ENCODE measurements at places on chromosomes 2 and 18.
A peak's percentile ranks its signal among the peaks of the same experiment; 100 is the strongest.

DNA sequence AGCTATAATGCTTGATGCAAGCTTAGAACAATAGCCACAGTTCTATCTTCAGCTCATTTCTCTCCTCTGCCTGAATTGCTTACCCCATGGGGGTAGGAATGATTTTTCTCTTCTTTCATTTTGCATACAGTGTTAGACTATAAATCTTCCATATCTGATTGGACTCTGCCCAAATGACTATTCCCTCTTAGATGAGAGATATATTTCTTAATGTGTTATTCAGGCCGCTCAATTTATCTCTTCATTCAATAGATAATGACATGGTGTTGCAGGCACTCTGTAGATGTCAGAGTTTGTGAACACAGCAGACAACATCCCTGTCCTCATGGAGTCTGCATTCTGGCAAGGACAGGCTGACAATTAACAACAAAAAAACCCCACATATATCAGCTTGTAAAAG is 443.7 kb upstream of the CELF4 start:
- DNase-seq, result no peak

- no peak for DNase-seq
Measured at GRCh38 chr2:61439241-61440002, 31.5 kb downstream of the USP34 start.

GRCh38 chr2:129888896-129889295 is 90.6 kb upstream of the RAB6C start:
- DNase-seq, result no peak

- DNase-seq, result no peak
Measured at GRCh38 chr2:41145066-41145465, 693.2 kb upstream of the SLC8A1 start.

- peak; percentile 46 for DNase-seq
Measured at GRCh38 chr2:66434679-66435548, at the start of gene MEIS1. TSS of gene MEIS1 (plus strand) at chr2:66435125. CDS start at chr2:66435857, 732 bp downstream.

- DNase-seq, result no peak
Measured at GRCh38 chr2:103880081-103880834, 973.7 kb upstream of the POU3F3 start.

DNA sequence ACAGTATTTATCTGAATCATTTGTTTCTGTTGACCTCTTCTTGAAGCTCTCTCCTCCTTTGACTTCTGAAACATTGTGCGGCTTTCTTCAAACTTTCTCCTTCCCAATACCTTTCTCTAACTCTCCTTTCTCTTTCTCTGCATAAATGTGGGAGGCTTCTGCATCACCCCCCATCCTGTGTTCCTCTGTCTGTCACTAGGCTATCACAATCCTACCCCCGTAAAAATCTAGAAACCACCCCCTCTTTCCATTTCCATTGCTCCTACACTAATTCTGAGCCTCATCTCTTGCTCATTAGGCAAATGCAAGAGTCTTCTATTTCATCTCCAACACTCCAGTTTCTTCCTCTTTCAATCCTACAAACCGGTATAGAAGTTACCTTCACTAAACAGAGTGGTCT is 32.2 kb upstream of the ZNF385B start:
- DNase-seq, result no peak

GRCh38 chr2:28678944-28679343 is 72.7 kb upstream of the PPP1CB start:
- DNase-seq, result no peak

- DNase-seq, result no peak
Measured at GRCh38 chr2:207489251-207489650, 40.5 kb upstream of the CREB1 start.

DNA sequence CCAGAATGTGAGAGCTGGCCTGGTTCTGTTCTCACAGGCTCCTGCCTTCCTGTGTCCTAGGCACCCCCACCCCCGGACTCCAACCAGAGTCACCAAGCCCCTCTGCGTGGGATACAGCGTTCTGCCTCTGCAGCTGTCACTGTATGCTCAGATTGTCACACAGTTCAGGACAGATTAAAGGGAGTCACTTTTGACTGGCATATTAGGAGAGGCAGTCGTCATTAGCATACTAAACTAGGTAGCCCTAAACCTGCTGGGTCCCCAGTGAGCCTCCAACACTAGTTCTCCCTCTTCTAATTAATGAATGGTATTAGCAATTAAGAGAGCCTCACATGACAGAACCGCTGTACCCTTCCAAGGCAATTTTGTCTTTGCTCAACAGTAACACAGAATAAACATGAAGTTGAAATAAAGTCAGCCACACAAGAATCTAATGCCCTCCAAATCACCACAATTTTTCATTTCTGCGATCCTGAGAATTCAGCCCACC is 340.2 kb downstream of the CMPK2 start:
- DNase-seq, result no peak

GRCh38 chr2:237236188-237236587 is 150.5 kb downstream of the COPS8 start:
- DNase-seq, result no peak

DNA sequence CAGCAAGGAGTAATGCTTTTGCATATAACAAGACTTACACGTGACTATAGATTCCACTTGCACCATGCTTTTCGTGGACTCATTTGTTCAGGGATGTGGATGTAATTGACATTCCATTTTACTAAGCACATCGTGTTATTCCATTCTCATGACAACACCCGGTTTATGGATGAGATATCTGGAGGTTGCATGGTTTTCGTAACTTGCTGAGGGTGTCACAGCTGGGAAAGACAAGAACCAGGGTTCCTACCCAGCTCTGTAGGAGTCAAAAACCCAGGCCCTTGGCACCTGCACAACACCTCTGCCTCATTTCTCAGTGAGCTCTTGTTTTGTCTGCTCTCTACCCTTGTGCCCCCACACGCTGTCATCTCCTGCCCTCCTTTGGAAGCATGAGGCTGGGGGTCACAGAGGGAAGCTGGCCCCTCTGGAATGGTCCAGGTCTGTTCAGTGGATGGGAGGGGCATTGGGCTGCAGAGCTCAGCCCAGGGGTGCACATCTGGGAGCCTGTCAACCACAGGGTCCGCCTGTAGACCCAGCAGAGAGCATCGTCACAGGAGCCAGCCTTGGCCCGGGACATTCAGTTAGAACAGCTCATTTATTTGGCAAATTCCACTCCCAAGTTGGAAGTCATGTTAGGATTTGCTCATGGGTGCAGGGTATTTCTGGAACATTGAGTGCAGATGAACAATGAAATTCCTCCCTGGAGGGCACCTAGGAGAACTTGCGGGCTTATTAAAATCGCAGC is 120.1 kb upstream of the TWIST2 start:
- DNase-seq, result no peak

- no peak for DNase-seq
Measured at GRCh38 chr2:96800061-96801004, 15.7 kb upstream of the CNNM3 start.

GRCh38 chr2:24418166-24418841 is 58.0 kb upstream of the ITSN2 start:
- DNase-seq, result no peak

GRCh38 chr2:112092286-112093041 is 37.4 kb downstream of the TMEM87B start:
- DNase-seq, result no peak

DNA sequence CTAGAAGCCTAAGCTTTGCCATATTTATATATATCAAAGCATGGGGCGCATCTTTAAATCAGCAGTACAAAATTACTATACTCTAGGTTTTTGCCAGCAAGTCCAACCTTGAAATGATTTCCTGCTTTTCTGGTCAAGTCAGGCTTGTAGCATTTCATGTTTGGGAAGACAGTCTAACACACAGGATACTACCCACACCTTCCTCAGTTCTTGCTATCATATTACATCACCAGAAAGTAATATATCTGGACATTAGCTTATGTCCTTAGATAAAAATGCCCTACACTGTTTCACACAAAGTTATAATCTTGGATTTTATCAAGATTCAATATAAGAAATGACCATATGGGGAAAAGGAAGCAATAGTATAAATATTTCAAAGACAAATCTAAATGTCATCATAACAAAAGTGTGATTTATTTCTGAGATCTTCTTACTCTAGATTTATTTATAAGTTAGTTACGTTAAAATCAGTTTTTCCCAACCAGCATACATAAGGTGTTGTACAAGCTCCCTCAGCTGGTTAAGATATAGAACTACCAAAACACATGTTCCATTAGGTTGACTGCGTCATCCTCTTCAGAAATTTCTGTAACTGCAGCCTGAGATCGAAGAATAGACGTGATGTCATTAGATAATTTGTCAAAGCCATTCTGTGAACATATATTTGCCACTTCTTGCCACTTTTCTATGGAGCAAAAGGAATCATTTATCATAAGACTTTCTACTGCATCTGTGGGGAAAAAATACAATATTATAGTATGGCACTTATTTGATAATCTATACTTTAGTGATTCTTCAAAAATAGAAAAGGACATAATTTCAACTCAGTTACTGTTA is 56.6 kb downstream of the CLHC1 start:
- DNase-seq, result peak; percentile 15

- DNase-seq, result peak; percentile 55
Measured at GRCh38 chr2:164992818-164993217, 37.5 kb upstream of the SLC38A11 start.

GRCh38 chr2:144975881-144976280 is 456.0 kb upstream of the ZEB2 start:
- no peak for DNase-seq

GRCh38 chr2:241519669-241520068 is 11.3 kb upstream of the STK25 start:
- DNase-seq, result no peak

- DNase-seq, result no peak
Measured at GRCh38 chr2:229511524-229511923, 202.8 kb downstream of the DNER start.

- no peak for DNase-seq
Measured at GRCh38 chr2:223692191-223692947, 90.2 kb upstream of the SCG2 start.

DNA sequence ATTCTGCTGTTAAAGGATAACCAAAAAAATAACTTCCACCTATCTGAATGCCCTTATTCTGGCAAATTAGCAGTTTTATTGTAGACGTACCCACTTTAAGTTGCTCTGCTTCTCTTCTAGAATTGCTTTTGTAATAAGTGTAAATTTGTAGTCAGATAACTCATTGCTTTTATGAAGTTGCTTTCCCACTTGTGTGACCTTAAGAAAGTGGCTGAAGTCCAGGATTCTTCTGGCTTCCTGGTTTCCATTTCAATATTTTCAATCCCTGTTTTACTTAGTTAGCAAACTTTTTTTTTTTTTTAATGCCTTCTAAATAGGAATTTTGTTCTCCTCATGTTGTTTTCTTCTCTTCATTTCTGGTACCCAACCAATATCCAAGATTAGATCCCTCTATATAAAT is 59.8 kb downstream of the GLS start:
- no peak for DNase-seq

DNA sequence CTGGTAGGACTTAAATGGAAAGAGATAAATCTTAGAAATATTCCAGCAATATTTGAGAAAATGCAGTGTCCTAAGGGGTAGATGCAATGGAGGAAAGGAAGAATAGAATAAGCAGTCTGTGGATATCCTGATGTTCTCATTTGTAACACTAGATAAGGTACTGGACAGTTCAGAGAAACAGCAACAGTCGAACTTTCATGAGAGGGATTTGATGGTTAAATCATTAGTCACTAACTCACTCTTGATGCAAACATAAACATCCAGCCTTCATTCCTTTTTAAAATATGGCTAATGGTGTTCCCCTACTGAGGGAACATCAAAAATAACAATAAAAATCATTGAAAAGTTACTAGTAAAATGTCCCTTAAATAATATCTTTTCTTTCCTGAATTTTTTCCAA is 211.4 kb upstream of the SLC39A10 start:
- no peak for DNase-seq

DNA sequence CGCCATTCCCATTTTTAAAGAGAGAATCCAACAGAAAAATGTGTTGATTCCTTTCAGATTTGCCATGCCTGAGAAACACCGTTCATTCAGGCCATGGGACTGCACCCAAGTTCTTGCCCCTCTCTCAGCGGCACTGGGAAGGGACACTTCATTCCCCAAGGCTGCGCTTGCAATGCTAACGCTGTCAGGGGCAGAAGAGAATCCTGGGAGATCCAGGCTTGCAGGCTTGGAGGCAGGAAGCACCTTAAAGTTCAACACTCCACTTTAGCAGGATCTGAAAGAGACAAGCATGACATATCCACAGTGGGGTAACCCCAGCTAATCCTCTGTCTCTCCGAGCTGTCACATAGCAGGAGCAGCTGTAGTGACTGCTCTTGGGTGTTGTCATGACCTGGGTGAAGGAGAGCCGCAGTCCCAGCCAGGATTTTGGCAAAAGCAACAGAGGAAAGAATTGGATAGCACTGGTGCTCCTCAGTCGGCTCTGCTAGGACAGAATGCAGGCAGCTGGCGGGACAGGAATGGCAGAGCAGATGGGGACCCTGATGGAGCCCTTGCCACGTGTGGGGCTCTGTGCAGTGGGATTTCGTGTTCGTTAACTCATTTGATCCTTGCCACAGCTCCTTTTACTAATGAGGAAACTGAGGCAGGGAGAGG is 22.0 kb upstream of the ODC1 start:
- DNase-seq, result no peak

DNA sequence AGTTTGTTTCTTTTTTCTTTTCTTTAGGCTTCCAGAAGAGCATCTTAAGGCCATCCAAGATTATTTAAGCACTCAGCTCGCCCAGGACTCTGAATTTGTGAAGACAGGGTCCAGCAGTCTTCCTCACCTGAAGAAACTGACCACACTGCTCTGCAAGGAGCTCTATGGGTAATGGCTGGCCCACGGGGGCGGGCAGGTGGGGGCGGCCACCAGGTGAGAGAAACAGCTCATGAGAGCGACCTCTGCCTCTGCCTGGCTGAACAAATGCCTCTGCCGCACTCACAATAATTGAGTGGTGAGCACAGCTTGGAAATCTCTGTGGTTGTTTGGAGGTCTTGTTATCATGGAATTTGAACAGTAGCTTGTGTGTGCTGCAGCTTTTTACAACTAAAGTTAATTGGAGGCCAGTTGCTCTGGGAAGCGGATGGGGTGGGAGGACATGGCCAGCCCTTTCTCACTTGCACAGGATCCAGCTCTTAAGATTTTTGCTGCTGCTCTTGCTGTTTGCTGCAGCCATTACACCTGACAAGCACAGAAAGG is 70.4 kb downstream of the INPP5D start:
- no peak for DNase-seq

Measured in CD4-positive, alpha-beta T cell treated with Interferon alpha-2 for 1 hour (primary cell).